ENCODE measurements at places on chromosomes 2 and 18. TPM values are rescaled to one million over a fixed set of nuclear protein-coding genes. Genes with fewer than 3 reads are reported as not detected.
A peak's percentile ranks its signal among the peaks of the same experiment; 100 is the strongest.

The UPP2 gene
- not detected for total RNA-seq

GRCh38 chr18:54848121-54848520 lies 19.8 kb downstream of the RAB27B start:
- DNase-seq = no peak

The LYPD6B gene
- 55.3 TPM for total RNA-seq

The SCG2 gene
- 11.7 TPM for total RNA-seq

The CCDC121 gene
- 1.2 TPM for total RNA-seq

GRCh38 chr2:26521913-26522180 lies 43.9 kb upstream of the OTOF start:
- DNase-seq = no peak

GRCh38 chr2:9675415-9676351 lies 44.9 kb upstream of the YWHAQ start:
- peak; percentile 45 for DNase-seq

DNA sequence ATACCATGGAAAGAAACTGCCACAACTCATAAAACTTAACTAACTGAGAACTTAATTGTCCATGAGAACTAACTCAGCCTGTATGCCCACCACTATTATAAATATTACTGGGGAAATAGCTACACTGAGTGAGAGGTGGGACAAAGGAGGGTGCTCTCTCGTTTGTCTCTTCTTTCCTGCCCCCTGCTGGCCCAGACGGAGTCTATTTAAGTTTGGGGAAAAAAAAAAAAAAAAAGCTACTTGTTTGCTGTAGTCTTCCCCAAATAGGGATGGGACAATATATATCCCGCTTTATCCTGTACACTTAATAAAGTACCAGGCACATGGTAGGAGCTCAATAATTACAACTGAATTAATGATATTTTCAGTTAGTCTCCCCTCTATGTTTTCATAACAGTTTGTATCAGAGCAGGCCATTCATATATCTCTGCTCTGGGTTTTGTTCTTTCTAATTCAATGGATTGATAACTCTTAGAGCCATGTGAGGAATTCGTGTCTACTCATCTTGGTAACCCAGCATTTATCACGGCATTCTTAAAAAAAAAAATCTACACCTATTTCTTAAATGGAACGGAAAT lies 647.6 kb upstream of the PKDCC start:
- DNase-seq = peak; percentile 43

GRCh38 chr2:50719837-50720696 lies 311.9 kb downstream of the NRXN1 start:
- peak; percentile 6 for DNase-seq

GRCh38 chr18:58527952-58528287 lies 101.0 kb downstream of the ALPK2 start:
- no peak for DNase-seq

The SPATA3 gene
- not detected for total RNA-seq

GRCh38 chr18:9771261-9771976 lies 63.3 kb downstream of the RAB31 start:
- DNase-seq = peak; percentile 80

DNA sequence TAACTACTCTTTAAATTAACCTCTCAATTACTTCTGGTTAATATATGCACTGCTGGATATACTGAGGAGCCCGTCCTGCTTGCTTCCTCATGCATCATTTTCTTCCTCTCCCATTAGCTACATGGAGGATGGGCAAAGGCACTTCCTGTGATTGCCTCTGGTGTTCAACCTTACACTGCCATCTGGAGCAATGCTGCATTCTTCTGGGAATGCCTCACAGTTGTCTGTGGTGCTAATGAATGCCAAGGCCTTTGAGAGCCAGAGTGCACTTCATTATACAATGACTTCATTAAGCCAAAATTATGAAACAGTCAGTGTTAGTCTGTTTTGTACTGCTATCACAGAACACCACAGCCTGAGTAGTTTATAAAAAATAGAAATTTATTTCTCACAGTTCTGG lies 134.8 kb upstream of the DOCK10 start:
- no peak for DNase-seq

The VRK2 gene
- 25.5 TPM for total RNA-seq

DNA sequence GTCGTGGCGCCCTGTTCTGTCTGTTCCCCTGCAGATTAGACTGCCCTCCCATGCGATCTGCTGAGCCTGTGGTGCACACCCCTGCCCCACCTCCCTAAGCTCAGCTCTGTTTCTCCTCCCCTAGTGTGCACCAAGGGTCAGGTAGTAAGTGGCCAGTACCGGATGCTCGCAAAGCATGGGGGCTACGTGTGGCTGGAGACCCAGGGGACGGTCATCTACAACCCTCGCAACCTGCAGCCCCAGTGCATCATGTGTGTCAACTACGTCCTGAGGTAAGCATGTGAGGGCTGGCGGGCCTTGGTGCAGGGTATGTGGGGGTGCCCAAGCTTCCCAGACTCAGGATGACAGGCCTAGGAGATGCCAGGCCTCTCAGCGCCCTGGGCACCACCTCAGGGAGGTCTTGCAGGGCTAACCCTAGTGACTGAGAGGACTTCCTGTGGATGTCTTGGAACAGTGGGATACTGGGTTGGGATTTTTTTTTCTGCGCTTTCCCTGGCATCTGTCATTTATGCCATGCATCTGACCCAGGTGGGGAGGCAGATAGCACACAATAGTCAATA lies 78.4 kb downstream of the EPAS1 start:
- DNase-seq = no peak

The ERBB4 gene
- 2.5 TPM for total RNA-seq

The KCNIP3 gene
- total RNA-seq = 1.6 TPM

The DYTN gene
- total RNA-seq = not detected

DNA sequence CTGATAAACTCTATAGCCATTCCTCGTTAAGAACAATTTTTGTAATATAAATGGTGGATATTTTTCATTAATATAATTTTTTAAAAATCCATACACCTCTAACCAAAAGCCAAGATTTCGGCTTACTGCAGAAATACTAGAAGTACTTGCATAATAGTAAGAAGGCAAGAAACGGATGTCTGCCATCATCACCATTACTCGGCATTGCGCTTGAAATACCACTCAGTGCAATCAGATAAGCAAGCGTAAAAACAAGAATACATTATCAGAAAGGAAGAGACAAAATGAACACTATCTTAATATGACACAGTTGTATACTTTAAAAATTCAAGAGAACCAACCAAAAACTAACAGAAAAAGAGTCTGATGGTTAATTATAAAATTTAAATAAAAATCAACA lies 15.2 kb upstream of the BOLA3 start:
- no peak for DNase-seq

The UGT1A6 gene
- total RNA-seq = 22.9 TPM

DNA sequence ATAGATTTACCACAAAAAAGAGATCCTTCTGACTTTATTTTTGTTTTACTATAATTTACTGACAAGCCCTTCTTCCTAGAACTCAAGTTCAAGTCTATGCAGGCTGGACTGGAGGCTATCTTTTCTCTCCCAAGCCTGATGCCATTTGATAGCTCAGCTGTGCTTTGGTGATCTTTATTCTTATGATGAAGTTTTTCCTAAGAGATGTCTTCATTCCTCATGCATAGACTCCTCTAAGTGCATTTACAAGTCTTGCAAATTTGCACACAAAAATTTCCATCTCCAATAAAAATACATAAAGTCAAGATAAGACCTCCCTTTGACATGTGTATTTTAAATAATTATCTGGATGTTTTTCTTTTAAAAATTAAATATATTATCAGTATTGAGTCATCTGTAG lies 167.4 kb upstream of the ETAA1 start:
- DNase-seq = no peak

DNA sequence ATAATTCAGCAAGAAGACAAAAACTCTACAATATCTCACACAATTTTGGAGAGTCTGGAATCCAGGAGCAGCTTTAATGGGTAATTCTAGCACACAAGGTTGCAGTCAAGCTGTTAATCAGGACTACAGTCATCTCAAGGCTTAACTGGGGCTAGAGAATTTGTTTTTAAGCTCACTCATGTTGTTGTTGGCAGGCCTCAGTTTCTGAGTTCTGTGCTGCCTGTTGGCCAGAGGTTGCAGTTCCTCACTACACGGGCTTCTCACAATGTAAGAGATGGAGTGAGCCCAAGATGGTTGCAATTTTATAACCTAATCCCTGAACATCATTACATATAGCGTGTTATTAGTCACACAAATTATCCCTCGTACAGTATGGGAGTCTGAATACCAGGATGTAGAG lies 50.6 kb upstream of the TMEFF2 start:
- no peak for DNase-seq

The PSD4 gene
- total RNA-seq = 73.5 TPM

DNA sequence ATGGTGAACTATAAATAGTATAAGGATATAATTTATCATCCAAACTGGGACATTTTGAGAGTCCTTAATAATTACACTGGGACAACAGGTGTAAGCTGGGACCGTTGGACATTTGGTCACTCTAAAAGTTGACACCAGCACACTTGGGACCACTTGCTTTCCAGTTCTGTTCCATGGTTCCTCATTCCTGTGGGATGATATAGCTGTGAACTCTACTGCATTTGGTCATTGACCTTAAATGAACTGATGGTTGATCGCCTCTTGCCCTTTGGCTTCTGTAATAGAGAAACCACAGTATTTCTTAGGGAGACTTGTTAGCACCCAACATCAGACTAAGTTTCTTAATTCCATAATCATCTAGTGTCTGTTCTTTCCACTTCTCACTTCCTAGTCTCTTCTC lies 46.7 kb downstream of the EML6 start:
- DNase-seq = no peak

- peak; percentile 19 for DNase-seq
Observed at GRCh38 chr2:240963065-240963867, 35.2 kb upstream of the SNED1 start.

DNA sequence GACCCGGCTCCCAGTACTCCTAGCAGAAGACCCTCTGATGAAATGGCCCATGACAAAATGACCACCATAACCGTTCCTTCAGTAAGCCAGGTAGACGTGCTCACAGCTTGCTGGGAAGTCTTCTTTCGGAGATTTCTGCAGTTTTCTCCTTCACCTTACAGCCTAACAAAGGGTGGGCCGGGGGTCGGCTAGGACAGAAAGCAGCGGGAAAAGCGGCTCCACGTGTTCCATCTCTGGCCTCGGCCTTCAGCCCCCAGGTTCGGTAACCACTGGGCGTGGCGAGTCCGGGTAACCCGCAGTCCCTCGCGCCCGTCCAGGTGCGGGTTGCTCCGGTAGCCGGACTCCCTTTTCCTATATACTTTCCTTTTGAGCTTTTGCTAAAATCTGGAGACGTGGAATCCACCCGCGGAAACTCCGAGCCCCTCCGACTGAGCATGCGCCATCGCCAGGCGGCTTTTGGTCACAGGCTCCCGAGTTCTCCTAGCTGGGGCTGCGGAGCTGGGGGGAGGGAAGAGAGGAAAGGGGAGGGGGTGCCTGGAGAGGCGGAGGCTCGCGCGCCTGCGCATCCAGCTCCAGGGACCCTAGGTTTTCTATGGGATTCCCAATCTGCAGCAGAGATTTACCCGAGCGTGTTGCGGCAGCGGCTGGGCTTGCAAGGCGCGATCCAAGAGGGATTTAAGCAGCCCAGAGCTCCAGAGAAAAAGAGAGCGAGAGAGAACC lies at the start of gene VSNL1:
VSNL1 (plus strand) TSS at position 604 of the 720 bp plus-strand sequence. CDS start 51,379 bp downstream, outside the sequence.
- peak; percentile 97 for DNase-seq

- DNase-seq = no peak
Observed at GRCh38 chr2:32825291-32825712, 121.5 kb upstream of the LTBP1 start.

DNA sequence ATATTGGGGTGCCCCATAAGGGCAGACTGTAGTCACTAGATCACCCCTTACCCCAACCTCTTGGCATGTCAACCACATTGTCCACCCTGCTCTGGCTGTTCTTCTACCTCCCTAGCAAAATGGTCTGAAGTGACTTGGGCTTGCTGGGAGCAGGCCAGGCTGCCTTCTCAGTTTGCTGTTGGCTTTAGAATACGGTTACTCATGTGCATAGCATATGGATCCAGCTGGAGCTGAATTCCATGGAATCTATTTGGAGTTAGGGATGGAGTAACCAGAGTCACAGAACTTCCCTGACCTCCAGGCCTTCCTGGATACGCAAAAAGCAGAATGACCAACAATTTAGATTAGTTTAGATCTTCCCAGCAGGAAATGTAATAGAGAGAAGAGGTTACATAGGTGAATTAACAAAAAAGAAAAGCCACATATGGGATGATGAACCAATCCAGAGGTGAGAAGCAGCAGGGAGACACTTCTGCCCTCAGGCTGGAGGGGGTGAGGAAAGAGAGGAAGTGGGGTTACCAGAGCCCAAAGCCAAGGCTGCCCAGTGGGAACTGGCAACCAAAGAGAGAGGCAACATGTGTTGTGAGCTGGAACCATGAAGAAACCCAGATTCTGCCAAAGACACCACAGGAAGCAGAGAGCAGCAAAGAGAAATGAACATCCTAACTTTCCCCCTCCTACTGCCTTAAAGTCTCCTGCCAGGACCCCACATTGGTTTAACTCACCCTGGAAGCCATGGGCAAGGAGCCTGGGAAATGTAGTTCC lies 26.1 kb downstream of the PKDCC start:
- DNase-seq = peak; percentile 81

DNA sequence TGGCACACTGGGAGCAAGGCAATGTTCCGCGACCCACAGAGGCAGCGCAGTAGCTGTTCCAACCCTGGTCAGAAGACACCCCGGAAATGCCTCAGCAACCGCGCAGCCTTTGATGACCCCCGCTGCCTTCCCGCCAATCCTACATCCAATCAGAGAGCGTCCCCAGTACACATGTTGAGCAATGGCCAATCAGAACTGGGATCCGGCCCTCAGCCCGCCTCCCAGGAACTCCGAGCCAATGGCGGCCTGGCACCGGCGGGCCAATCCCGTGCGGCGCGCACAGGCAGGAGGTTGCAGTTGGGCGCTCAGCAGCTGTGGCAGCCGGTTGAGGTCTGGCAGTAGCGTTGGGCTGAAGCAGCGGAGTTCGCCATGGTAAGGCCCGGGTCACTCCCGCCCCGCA lies at the start of gene TUBA3D:
TUBA3D (plus strand) TSS at position 289 of the 400 bp plus-strand sequence; CDS start at position 370, 81 bp downstream.
- no peak for DNase-seq

- DNase-seq = no peak
Observed at GRCh38 chr2:232338759-232339106, 39.8 kb upstream of the ALPP start.

- no peak for DNase-seq
Observed at GRCh38 chr2:152606081-152606480, 111.2 kb downstream of the PRPF40A start.

- peak; percentile 95 for DNase-seq
Observed at GRCh38 chr2:70141212-70141901, 49.5 kb downstream of the C2orf42 start.

GRCh38 chr2:203662487-203662886 lies 44.0 kb upstream of the CD28 start:
- DNase-seq = no peak

The UBE2E3 gene
- total RNA-seq = 11.9 TPM

DNA sequence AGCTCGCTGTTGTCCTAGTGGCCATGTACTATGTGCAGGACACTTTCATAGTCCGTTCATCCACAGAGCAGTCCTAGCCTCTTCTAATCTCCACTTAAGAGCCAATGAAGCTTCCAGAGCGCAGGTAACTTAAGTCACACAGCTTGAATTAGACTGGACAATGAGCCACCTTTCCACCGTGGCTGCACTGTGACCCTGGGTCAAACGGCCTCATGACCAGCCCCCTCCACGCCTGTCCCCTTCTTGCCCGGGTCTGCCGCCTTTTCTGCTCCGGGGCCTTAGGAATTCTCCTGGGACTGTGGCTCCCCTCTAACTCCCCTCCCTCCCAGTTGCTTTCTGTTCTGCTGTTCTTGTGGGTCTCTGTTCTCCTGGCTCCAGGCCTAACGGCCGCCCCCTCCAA lies 8.4 kb upstream of the PRKCE start:
- no peak for DNase-seq

The TRIM43 gene
- not detected for total RNA-seq

- DNase-seq = no peak
Observed at GRCh38 chr2:48264627-48265026, 265.3 kb upstream of the STON1 start.

GRCh38 chr18:77113361-77114151 lies 19.0 kb downstream of the MBP start:
- no peak for DNase-seq

The RAX gene
- total RNA-seq = not detected
